ENCODE measurements at places on chromosomes 3 and 15. TPM values are rescaled to one million over a fixed set of nuclear protein-coding genes. Genes with fewer than 3 reads are reported as not detected.

Gene MGLL
- 24.5 TPM for total RNA-seq

Gene TCAIM
- 22.8 TPM for total RNA-seq

Gene KIF7
- total RNA-seq, result 5.3 TPM

Gene GADL1
- total RNA-seq, result 0.09 TPM

DNA sequence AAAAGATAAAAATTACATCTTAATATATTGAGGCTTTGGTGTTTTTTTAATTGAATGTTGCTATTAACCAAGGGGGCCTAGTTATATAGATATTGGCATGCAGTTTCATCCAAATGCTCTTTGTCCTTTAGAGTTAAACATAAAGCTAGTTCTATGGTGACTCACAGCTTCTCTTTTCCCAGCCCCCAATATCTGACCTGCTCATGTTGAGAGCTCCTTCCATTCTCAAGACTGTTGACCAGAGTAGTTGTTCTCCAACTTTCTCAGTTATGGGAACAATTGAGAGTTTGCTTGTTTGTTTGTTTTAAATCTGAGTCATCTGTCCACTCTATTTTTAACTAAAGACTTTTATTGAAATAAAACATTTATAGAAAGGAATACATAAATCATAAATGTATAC lies 15.8 kb upstream of the RARB start:
- H3K4me1 ChIP-seq, result peaks cover 6% of the 10 kb centered on the region
- H3K36me3 ChIP-seq, result no peaks in the 10 kb centered on the region
- H3K27me3 ChIP-seq, result no peaks in the 10 kb centered on the region
- no peak overlapping the region for H3K27ac ChIP-seq
- H3K4me3 ChIP-seq, result no peak overlapping the region

- peaks cover 5% of the 10 kb centered on the region for H3K4me1 ChIP-seq
- H3K4me3 ChIP-seq, result no peak overlapping the region
- no peaks in the 10 kb centered on the region for H3K27me3 ChIP-seq
- no peak overlapping the region for H3K27ac ChIP-seq
These were observed 27.5 kb downstream of the BHLHE40 start for GRCh38 chr3:5006755-5007202.

- H3K36me3 ChIP-seq, result no peaks in the 10 kb centered on the region
- H3K27me3 ChIP-seq, result no peaks in the 10 kb centered on the region
- H3K4me1 ChIP-seq, result no peaks in the 10 kb centered on the region
- no peak for DNase-seq
These were observed 30.6 kb downstream of the TNIK start for GRCh38 chr3:171429635-171430034.

DNA sequence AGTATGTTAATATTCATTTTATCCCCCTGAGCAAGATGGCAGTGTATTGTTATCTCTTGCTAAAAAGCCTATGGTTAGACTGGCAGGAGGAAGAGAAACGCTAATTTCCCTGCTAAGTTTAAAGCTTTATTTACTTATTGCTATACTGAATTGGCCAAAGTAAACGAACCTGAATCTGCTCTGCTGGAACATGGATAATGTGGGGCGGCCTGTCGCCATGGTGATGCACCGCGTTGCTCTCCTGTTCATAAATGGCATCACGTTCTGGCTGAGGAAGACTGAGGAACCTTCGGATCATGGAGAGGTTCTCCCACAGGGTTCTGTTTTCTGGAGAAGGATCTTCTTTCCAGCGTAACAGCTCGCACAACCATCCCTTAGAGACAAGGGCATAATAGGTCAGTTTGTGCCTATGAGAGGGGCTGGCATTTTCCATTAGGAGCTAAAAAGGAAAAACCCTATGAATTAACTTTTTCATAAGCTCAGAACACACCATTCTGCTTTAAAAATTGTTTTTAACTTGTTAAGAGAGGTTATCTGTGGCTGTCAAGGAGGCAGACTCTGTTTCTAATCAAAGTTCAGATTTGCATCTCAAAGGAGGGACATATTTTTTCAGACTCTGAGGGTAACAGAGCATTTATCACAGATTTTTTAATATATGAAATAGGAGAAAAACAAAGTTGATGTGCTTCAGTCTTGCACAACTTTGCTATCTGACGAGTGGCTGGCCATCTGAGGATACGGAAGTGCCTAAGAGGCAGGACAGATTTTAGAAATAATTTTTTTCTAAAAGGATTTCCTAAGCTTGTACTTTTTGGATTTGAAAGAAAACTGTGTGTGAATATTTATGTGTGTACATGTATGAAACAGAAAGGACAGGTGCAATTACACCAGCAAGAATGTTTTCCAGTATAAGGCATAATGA lies 73.1 kb downstream of the SATB1 start:
- no peak overlapping the region for H3K27ac ChIP-seq
- no peak for DNase-seq
- no peak overlapping the region for H3K4me3 ChIP-seq
- no peaks in the 10 kb centered on the region for H3K4me1 ChIP-seq
- no peaks in the 10 kb centered on the region for H3K36me3 ChIP-seq

DNA sequence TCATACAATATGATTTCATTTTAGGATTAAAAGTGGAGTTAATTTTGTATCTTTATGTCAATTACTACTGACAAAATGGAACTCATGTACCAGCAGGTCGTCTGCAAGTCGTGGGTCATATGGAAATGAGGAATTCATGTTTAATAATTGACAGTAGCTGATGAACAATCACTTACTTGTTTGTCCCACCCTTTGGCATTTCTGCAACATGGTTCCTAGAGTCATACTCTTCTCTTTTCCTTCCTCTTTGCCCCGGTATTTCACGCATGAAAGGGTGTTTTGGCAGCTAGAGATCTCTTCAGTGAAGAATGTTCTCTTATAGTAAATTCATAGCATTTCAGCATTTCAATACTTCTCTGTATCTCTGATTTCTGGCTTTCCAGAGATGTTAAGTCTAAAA lies 133.3 kb upstream of the SLC24A5 start:
- no peak overlapping the region for H3K4me3 ChIP-seq
- no peaks in the 10 kb centered on the region for H3K36me3 ChIP-seq

GRCh38 chr3:49397470-49397869 lies 14.3 kb downstream of the RHOA start:
- H3K27me3 ChIP-seq, result no peaks in the 10 kb centered on the region
- peaks cover 5% of the 10 kb centered on the region for H3K4me1 ChIP-seq
- no peak overlapping the region for H3K27ac ChIP-seq

- no peak for DNase-seq
- no peaks in the 10 kb centered on the region for H3K4me1 ChIP-seq
- no peaks in the 10 kb centered on the region for H3K27me3 ChIP-seq
- no peak overlapping the region for H3K4me3 ChIP-seq
These were observed 6.5 kb upstream of the CORO2B start for GRCh38 chr15:68572309-68572708.

DNA sequence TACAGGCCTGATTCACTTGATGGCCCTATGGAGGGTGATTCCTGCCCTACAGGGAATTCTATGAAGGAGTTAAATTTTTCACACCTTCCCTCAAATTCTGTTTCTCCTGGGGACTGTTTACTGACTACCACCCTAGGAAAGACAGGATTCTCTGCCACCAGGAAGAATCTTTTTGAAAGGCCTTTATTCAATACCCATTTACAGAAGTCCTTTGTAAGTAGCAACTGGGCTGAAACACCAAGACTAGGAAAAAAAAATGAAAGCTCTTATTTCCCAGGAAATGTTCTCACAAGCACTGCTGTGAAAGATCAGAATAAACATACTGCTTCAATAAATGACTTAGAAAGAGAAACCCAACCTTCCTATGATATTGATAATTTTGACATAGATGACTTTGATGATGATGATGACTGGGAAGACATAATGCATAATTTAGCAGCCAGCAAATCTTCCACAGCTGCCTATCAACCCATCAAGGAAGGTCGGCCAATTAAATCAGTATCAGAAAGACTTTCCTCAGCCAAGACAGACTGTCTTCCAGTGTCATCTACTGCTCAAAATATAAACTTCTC lies 43.6 kb downstream of the BLM start:
- no peaks in the 10 kb centered on the region for H3K27me3 ChIP-seq
- H3K36me3 ChIP-seq, result no peaks in the 10 kb centered on the region
- no peak overlapping the region for H3K27ac ChIP-seq
- no peak for DNase-seq

- H3K27me3 ChIP-seq, result no peaks in the 10 kb centered on the region
- H3K4me1 ChIP-seq, result peaks cover 17% of the 10 kb centered on the region
- H3K4me3 ChIP-seq, result no peak overlapping the region
- H3K36me3 ChIP-seq, result no peaks in the 10 kb centered on the region
- DNase-seq, result no peak
These were observed 1038.5 kb upstream of the NR2F2 start for GRCh38 chr15:95291898-95292472.

GRCh38 chr3:30605005-30605404 lies 1.4 kb upstream of the TGFBR2 start:
- no peak overlapping the region for H3K4me3 ChIP-seq
- peaks cover 6% of the 10 kb centered on the region for H3K4me1 ChIP-seq
- DNase-seq, result no peak
- no peaks in the 10 kb centered on the region for H3K36me3 ChIP-seq
- no peak overlapping the region for H3K27ac ChIP-seq
- no peaks in the 10 kb centered on the region for H3K27me3 ChIP-seq

DNA sequence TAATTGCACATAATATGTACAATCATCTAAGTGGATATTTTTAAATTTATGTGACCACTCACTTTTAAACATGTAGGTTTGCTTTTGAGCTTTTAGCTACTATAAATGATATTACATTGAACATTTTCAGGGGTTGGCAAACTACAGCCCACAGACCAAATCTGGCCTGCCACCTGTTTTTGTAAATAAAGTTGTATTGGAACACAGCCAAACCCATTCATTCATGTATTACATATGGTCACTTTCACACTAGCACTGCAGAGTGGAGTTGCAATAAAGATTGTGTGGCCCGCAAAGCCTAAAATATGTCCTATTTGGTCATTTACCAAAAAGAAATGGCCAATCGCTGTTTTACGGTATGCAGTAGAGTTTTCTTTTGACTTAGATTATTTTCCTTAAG lies 21.2 kb downstream of the CMTM7 start:
- H3K27me3 ChIP-seq, result no peaks in the 10 kb centered on the region
- no peak overlapping the region for H3K4me3 ChIP-seq
- no peak for DNase-seq
- peaks cover 14% of the 10 kb centered on the region for H3K4me1 ChIP-seq
- H3K27ac ChIP-seq, result no peak overlapping the region

GRCh38 chr3:42683875-42684598 lies 1.3 kb upstream of the KLHL40 start:
- no peak overlapping the region for H3K4me3 ChIP-seq
- peaks cover 15% of the 10 kb centered on the region for H3K27me3 ChIP-seq
- H3K36me3 ChIP-seq, result no peaks in the 10 kb centered on the region
- peak; percentile 92 for DNase-seq

- H3K4me1 ChIP-seq, result no peaks in the 10 kb centered on the region
- H3K36me3 ChIP-seq, result no peaks in the 10 kb centered on the region
- no peak overlapping the region for H3K4me3 ChIP-seq
- H3K27me3 ChIP-seq, result no peaks in the 10 kb centered on the region
- no peak overlapping the region for H3K27ac ChIP-seq
- no peak for DNase-seq
These were observed 26.9 kb upstream of the WDR72 start for GRCh38 chr15:53786401-53786800.

GRCh38 chr3:130997289-130997688 lies 29.3 kb downstream of the ASTE1 start:
- no peaks in the 10 kb centered on the region for H3K27me3 ChIP-seq
- H3K27ac ChIP-seq, result no peak overlapping the region
- no peaks in the 10 kb centered on the region for H3K4me1 ChIP-seq
- no peak overlapping the region for H3K4me3 ChIP-seq
- peaks cover 49% of the 10 kb centered on the region for H3K36me3 ChIP-seq

- no peaks in the 10 kb centered on the region for H3K4me1 ChIP-seq
- no peak for DNase-seq
- H3K27me3 ChIP-seq, result no peaks in the 10 kb centered on the region
- H3K27ac ChIP-seq, result no peak overlapping the region
- peaks cover 57% of the 10 kb centered on the region for H3K36me3 ChIP-seq
These were observed 113.7 kb upstream of the PRTG start for GRCh38 chr15:55856506-55857164.
